ENCODE measurements at places on chromosomes 2 and 18.
A peak's percentile ranks its signal among the peaks of the same experiment; 100 is the strongest.

GRCh38 chr2:220513573-220514288 is 886.3 kb downstream of the SLC4A3 start:
- H3K36me3 ChIP-seq: no peaks in the 10 kb centered on the region
- no peak overlapping the region for H3K4me3 ChIP-seq
- no peak for DNase-seq
- H3K27me3 ChIP-seq: no peaks in the 10 kb centered on the region

- no peak for DNase-seq
- no peak overlapping the region for H3K27ac ChIP-seq
- no peaks in the 10 kb centered on the region for H3K27me3 ChIP-seq
- H3K36me3 ChIP-seq: no peaks in the 10 kb centered on the region
Observed at GRCh38 chr2:154623819-154624218, 74.7 kb upstream of the KCNJ3 start.

- H3K4me3 ChIP-seq: no peak overlapping the region
- peaks cover 1% of the 10 kb centered on the region for H3K27me3 ChIP-seq
- H3K36me3 ChIP-seq: no peaks in the 10 kb centered on the region
- H3K27ac ChIP-seq: no peak overlapping the region
Observed at GRCh38 chr2:204670124-204670523, 124.8 kb downstream of the PARD3B start.

- H3K4me1 ChIP-seq: peaks cover 10% of the 10 kb centered on the region
- H3K27me3 ChIP-seq: peaks cover 7% of the 10 kb centered on the region
- no peak overlapping the region for H3K4me3 ChIP-seq
- peak; percentile 40 for DNase-seq
- H3K36me3 ChIP-seq: no peaks in the 10 kb centered on the region
- no peak overlapping the region for H3K27ac ChIP-seq
Observed at GRCh38 chr18:54392543-54393023, 34.9 kb downstream of the C18orf54 start.

DNA sequence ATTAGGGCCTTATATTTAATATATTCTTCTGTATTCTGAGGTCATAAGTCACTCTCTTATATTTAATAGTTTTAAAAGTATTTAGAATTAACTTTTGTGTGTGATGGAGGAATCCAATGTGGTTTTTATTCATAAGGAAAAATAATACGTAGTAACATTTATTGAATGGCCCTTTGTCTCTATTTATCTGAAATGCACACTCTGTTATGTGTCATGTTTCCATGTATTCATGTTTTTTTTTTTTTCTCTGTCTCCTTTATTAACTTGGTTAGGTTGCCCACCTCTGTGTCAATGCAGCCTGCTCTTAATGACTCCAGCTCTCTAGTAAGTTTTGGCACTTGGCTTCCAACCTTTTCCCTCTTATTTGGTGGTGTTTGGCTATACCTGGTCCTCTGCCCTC is 33.8 kb downstream of the RNF144A start:
- DNase-seq: no peak
- H3K27me3 ChIP-seq: no peaks in the 10 kb centered on the region
- no peak overlapping the region for H3K4me3 ChIP-seq
- H3K27ac ChIP-seq: no peak overlapping the region
- no peaks in the 10 kb centered on the region for H3K36me3 ChIP-seq
- H3K4me1 ChIP-seq: peaks cover 24% of the 10 kb centered on the region

- H3K27me3 ChIP-seq: peaks cover 6% of the 10 kb centered on the region
- H3K4me3 ChIP-seq: no peak overlapping the region
- H3K4me1 ChIP-seq: peaks cover 23% of the 10 kb centered on the region
- H3K27ac ChIP-seq: no peak overlapping the region
- no peaks in the 10 kb centered on the region for H3K36me3 ChIP-seq
Observed at GRCh38 chr2:240197462-240198139, 57.1 kb upstream of the OTOS start.

- peaks cover 97% of the 10 kb centered on the region for H3K4me1 ChIP-seq
- no peak for DNase-seq
- H3K4me3 ChIP-seq: no peak overlapping the region
- H3K27ac ChIP-seq: peak overlapping the region; percentile 79
- peaks cover 4% of the 10 kb centered on the region for H3K36me3 ChIP-seq
Observed at GRCh38 chr18:77013811-77014521, 118.6 kb downstream of the MBP start.

- H3K4me3 ChIP-seq: no peak overlapping the region
- H3K27me3 ChIP-seq: peaks cover 1% of the 10 kb centered on the region
- H3K36me3 ChIP-seq: no peaks in the 10 kb centered on the region
Observed at GRCh38 chr2:129709956-129710598, 269.4 kb upstream of the RAB6C start.

- H3K27ac ChIP-seq: no peak overlapping the region
- H3K4me3 ChIP-seq: no peak overlapping the region
- H3K36me3 ChIP-seq: no peaks in the 10 kb centered on the region
- DNase-seq: no peak
- H3K4me1 ChIP-seq: no peaks in the 10 kb centered on the region
Observed at GRCh38 chr2:50546790-50547189, 485.1 kb downstream of the NRXN1 start.

DNA sequence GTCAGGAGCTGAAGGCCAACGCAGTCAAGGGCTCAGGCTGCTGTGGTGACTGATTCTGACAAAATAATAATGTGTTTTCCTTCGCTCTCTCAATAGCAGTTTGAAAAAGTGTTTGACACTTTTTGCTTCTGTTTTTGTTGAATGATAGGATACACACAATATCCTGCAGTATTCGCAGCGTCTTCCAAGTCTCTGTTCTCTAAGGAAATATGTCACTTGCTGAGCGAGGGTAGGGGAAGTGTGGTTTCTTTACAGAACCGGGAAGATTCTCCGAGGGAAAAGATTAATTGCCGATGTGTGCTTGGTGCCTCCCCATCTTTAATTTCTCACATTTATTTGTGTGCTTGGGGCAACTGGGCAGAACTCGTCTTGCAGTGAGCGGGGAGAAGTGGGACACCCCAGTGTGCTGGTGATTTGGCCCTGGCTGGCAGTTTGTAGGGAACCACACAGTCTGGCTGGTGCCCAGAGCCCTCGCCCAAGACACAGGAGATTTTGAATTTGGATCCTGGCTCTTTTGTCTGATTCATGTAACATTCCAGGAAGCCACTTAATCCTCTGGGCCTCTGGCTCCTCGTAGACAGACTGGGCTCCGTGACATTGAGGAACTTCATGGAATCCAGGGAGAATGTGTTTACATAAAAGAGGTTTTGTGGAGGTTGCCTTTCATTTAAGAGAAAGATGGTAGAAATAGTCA is 169.4 kb downstream of the LDLRAD4 start:
- peaks cover 3% of the 10 kb centered on the region for H3K27me3 ChIP-seq
- no peak overlapping the region for H3K27ac ChIP-seq
- H3K4me1 ChIP-seq: peaks cover 3% of the 10 kb centered on the region

DNA sequence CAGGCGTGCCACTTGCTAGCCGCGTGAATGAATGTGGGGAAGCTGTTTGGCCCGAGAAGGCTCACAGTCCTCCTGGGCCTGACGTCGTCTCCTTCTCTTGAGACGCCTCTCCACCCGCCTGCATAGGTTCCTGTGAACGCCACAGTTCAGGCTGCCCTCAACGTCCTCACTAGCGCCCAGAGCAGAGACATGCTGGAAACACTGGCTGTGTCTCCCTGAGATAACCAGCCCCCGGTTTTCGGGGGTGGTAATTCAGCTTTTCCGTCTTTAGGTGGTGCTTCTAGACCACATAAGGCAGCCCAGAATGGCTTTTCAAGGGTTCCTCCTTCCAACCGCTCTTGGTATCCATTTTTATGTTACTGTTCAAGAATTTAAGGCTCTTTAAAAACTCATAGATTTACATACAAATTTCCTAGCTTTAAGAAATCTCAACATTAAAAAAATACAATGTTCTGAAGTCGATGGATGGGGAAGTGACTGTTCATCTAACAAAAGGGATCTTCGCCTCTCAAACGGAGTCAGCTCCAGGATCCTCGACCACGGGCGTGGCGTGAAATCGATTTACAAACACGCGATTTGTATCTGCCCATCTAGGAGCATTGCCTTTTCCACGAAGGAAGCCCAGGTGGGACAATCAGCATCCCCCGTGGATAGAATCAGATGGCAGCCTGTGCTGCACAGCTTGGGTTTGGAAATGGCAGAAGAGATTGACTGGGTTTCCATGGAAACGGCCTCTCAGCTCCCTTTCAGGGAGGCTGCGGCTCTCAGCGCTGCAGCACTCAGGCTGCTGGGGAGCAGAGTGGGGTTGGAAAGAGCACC is 110.6 kb upstream of the PXDN start:
- H3K27ac ChIP-seq: no peak overlapping the region
- peaks cover 8% of the 10 kb centered on the region for H3K4me1 ChIP-seq
- peaks cover 35% of the 10 kb centered on the region for H3K27me3 ChIP-seq
- DNase-seq: peak; percentile 3

GRCh38 chr18:53817976-53818950 is 406.2 kb downstream of the MBD2 start:
- H3K4me1 ChIP-seq: no peaks in the 10 kb centered on the region
- no peak for DNase-seq
- H3K27me3 ChIP-seq: no peaks in the 10 kb centered on the region
- no peaks in the 10 kb centered on the region for H3K36me3 ChIP-seq
- H3K27ac ChIP-seq: no peak overlapping the region

DNA sequence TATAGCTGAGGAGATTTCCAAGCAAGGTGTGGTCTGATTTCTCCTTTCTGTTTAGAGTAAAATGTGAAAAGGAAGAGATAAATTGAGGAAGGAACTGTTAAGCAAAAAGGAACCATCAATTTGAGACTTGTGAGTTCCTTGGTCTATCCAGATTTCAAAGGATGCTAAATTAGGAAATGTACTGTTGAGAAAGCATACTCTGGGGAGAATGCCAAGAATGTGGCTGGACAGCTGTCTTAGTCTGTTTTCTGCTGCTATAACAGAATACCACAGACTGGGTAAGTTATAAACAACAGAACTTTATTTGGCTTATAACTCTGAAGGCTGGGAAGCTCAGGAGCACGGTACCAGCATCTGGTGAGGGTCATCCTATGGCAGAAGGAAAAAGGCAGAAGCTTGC is 1097.2 kb downstream of the TDRD15 start:
- no peaks in the 10 kb centered on the region for H3K4me1 ChIP-seq
- DNase-seq: no peak
- H3K27ac ChIP-seq: no peak overlapping the region
- H3K36me3 ChIP-seq: no peaks in the 10 kb centered on the region
- no peak overlapping the region for H3K4me3 ChIP-seq
- H3K27me3 ChIP-seq: no peaks in the 10 kb centered on the region
